ENCODE measurements at places on chromosomes 13 and 19.

DNA sequence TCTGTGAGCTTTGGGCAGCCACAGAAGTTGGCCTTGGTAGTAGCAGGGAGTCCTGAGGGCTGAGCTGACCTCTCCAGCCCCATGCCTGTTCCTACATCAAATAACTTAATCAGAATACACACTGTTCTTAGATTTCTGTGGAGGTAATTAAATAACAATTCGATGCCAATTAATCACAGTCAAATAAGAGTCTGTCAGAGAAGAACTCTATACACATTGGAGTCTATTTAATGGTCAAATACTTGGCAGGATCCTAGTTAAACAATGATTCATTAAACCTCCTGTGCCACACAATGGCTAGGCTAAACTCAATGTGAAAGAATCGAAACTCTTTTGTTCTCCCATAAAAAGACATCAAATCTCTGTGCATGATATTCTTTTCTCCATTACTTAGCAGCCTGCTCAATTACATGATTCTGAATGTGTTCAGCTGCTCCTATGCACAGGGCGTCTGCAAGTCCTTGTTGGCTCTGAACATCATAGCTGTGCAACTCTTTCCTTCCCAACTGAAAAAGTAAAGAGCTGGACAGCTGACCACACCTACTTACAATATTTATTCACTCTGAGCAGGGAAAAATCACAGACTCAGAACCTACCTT is 173.1 kb downstream of the ABCC4 start:
- no peak for DNase-seq

DNA sequence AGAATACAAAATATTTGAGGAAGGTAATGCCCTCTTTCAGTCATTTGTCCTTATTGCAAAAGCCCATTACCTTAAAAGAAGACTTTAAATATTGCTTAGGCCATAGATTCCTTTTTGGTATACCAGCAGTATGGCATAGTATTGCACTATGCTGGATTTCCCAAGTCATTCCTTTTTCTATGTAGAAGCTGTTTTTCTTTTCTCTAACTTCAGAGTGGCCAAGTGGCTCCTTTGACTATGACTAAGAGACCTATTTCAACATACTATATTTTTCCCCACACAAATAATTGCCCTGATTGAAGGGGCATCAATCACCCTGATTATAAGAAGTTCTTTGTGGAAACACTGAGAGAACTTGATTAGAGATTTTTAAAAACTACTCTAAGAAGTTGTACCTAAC is 68.6 kb downstream of the UFM1 start:
- no peak for DNase-seq

DNA sequence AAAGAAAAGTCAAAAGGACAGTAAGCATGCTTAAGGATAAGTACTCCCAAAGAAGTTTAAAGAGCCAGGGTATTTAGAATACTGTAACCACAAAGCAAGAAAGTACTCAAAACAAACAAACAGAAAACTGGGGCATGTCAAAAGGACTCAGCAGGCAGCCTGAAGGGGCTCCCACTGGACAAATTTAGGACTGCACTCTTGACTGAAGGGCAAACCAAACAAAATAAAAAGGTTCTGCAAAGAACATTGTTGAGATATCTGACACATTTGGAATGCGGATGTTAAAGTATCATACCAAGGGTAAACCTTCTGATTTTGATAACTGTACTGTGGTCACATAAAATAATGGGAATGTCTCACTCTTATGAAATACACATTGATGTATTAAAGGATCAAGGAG is 157.4 kb downstream of the TNFSF13B start:
- DNase-seq: no peak

GRCh38 chr19:641702-642101 is 2.0 kb downstream of the FGF22 start:
- no peak for DNase-seq

DNA sequence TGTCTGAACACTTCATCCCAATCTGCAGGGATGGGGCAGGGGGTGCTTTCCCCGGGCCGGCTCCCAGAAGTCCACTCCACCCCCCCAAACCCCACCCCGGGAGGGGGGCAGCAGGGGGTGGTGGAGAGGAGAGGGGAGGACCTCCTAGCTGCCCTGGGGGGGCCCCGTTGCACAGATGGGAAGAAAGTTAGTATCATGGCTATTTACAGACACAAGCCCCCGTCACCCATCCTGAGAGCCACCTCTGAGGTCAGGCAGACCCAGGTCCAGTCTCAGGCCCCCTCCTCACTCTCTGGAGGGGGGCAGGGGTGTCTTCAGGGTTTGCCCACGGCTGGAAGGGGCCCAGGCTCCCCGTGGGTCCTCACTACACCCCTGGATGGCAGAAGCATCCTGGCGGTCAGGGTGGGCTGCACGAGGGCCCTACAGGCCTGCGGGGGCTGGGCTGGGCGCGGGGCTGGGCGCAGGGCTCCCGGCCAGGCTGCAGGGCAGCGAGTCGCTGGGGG is 5.8 kb upstream of the REXO1 start:
- no peak for DNase-seq

- no peak for DNase-seq
Observed at GRCh38 chr19:49383599-49383998, 4.5 kb upstream of the KASH5 start.

DNA sequence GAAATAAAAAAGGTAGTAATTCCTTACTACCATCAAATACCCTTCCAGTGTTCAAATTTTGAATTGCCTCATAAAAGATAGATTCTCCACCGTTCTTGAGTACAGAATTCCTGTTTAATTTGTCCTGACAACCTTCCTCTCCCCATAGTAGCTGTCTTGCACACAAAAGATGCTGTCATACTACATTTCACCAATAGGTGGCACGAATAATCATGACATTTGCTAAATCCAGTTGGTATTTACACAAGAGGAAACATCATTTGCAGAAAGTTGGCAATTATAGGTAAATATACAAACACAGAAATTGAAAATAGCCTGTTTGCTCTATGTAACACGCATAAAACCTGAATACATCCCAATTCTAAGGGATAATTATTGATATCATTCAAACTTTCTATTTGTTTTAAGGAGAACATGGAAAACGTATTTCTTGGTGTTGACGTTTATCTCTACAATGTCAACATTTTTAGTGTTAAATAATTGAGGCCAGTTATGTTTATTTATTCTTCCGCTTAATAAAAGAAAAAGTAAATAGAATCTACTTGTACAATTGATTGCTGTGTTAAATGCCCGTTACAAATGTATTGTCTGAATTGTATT is 58.3 kb upstream of the CLDN10 start:
- DNase-seq: peak; percentile 2

DNA sequence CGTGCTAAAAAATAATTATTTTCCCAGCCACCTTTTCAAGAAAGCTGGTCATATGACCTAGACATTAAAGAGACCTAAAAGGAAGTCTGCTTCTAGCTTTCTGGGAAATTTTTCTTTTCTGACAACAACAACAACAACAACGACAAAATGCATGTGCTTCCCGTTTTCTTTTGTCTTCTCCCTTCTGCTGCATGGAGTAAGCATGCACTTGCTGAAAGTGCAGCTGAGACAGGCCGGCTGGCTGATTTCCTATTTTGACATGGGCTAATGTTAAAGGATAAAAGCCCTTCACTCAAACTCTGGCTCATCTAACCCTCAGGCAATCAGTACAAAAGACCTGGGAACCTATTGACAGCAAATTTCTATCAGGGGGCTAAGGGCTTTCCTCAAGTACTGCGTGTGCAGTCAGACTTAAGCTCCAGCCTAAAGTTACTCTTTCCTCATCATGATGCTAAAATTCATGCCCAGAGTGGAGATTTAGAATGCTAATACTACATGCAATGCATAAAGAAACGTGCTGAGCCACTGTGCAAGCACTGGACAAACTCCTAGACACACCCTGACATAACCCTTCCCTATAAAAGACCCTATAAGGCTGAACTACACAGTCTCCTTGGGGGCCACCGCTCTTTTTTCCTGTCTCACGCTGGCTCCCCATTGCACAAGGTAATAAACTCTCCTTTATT is 811.1 kb downstream of the UQCRFS1 start:
- DNase-seq: no peak

DNA sequence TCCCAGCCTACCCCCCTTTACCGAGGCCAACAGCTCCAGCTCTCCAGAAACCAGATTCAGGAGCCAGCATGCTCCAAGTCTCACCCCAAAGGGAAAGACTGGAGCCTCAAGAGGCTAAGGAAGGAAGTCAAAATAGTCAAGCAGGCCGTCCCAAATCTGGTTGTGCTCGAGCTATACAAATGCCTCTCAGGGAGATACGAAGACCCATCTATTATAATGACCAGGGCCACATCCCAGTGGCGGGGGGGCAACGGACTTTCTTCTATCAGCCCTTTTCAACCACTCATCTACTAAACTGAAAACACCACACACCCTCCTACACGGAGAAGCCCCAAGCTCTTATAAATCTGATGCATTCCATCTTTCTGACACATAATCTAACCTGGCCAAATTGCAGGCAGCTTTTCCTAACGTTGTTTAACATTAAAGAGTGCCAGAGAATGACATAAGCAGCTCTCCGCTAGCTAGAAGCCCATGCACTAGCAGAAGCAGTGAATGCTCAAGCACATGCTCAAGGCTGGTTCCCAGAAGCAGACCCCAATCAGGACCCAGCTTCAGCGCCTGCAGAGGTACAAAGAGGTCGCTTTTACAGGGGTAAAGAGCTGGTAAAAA is 104.6 kb upstream of the ZNF98 start:
- DNase-seq: no peak

- no peak for DNase-seq
Observed at GRCh38 chr13:22948421-22948820, 232.4 kb upstream of the SGCG start.

DNA sequence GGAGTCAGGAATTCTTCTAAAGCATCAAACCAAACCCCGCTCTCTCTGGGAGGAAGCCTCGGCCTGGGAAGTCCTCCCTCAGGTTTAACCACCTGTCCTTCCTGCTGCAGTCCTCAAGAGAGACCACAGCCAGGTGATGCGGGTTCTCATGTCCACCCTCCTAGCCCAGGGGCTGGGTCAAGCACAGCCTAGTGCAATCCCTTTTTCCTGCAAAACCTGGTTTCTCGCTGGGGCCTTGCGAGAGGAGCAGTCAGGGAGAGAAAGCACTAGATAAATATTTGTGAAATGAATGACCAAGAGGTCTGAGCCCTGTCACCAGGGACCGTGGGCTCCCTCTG is 2.4 kb downstream of the SLC8A2 start:
- no peak for DNase-seq

DNA sequence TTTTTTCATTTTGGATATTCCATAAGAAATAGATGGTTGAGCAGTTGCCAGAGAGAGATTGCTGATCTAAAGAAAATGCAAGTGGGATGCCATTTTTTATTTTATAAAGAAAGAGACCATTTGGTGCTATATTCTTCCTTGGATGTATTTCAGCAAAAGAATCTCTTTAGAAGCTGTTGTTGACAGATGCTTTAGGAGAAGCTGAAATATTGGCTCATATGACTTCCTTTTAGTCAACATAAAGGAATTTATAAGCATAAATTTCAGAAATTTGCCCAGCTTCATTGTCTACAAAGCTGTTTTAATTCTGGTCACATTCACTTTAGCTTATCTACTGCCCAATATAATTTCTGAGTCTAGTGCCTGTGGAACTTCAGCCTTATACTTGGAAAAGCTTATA is 36.9 kb downstream of the POLR1D start:
- no peak for DNase-seq

- no peak for DNase-seq
Observed at GRCh38 chr13:33091415-33091774, 75.2 kb downstream of the KL start.

GRCh38 chr19:11450570-11451326 is 15.3 kb downstream of the PRKCSH start:
- DNase-seq: no peak

- no peak for DNase-seq
Observed at GRCh38 chr13:32008518-32009175, 22.9 kb upstream of the FRY start.

- DNase-seq: no peak
Observed at GRCh38 chr13:90500569-90500968, 846.9 kb upstream of the MIR17HG start.

- no peak for DNase-seq
Observed at GRCh38 chr19:1072371-1073015, 5.5 kb downstream of the ARHGAP45 start.

GRCh38 chr19:29006057-29006735 is 206.8 kb downstream of the UQCRFS1 start:
- DNase-seq: no peak

DNA sequence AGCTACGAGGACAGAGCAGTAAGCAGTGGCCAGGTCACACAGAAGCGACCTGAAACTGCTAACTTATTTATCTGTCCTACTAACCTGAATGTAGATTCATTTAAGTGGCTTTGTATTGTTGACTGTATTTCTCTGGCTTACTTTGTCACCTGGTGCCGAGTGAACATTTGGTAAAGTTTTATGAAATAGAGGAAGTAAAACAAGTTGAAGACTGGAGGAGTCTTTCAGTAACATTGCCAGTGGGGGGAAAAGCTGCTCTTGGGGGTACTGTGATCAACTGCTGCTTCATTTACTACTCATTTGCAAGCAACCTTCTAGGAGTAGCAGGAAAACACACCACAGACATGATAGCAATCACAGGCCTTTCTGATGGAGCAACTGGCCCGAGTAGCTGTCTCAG is 615.0 kb downstream of the FGF9 start:
- DNase-seq: no peak

DNA sequence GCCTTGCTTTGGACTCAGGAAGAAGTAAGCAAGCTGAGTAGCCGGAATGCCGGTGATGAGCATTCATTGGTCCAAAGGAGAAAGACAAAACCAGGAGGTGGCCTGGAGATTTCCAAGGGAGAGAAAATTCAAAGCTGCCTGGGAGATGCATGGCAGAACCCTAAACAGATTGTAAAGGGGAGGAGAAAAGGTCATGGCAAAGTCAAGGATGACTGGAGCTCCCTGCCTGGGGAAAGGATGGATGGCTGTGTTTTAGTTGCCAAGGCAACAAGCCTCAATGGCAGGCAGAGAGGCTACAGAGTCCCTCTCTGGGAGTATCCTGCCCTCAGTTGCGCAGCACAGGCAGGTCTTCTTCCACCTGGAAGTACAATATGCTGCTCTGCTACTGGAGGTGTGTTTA is 134.0 kb downstream of the ENOX1 start:
- no peak for DNase-seq

GRCh38 chr13:49836516-49836915 is 44.0 kb upstream of the KPNA3 start:
- DNase-seq: no peak

DNA sequence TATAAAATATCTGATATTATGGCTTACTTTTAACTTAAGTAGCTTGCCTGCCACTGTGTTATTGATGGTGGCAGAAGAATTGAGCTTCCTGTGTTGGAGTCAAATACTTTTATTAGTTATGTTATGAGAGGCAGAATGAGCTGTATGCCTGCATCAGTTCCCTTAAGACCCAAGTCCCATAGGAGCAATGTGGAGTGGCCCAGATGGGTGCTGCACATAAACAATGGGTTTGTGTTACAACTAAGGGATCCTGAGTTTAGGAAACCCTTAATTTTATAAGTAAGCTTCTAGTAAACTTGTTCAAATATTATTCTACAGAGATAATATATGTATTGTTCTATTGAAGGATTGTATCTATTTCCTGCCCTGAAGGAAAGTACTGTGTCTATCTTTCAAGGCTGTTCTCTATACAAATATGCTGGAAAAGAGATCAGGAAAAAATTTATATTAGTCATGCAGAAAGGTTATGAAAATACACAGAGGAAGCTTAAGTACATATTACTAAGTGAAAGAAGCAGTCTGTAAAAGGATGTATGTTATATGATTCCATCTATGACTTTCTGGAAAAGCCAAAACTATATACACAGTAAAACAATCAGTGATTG is 2018.0 kb upstream of the PCDH20 start:
- no peak for DNase-seq

GRCh38 chr13:110228936-110229904 is 77.7 kb downstream of the COL4A1 start:
- no peak for DNase-seq

GRCh38 chr19:23699521-23699860 is 12.5 kb upstream of the ZNF675 start:
- DNase-seq: no peak

- DNase-seq: no peak
Observed at GRCh38 chr19:3698974-3699740, 1.1 kb downstream of the PIP5K1C start.
